ENCODE measurements at places on chromosomes 1 and 21.

DNA sequence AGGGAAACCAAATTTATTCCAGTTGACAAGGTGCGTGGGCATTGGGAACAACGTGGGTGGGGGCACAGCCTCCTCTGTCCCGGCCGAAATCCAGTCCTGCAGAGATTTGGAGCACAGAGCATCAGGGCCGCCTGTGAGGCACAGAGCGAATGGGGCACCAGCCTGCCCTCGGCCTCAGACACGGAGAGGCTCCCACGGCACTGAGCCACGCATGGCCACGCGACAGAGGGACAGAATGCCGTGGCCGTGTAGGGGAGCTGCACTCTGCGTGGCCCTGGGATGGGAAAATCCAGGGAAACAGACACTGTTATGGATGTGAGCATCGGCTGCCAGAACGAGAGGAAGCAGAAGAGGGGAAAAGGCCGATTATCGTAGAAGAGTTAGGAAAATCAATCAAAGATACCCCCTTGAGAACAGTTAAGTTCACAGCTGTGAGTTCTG lies 13.5 kb upstream of the C1orf159 start:
- no peak for DNase-seq

- DNase-seq, result no peak
Observed at GRCh38 chr1:59397139-59397858, 100.4 kb downstream of the FGGY start.

- no peak for DNase-seq
Observed at GRCh38 chr1:155976913-155977689, 1.2 kb downstream of the ARHGEF2 start.

DNA sequence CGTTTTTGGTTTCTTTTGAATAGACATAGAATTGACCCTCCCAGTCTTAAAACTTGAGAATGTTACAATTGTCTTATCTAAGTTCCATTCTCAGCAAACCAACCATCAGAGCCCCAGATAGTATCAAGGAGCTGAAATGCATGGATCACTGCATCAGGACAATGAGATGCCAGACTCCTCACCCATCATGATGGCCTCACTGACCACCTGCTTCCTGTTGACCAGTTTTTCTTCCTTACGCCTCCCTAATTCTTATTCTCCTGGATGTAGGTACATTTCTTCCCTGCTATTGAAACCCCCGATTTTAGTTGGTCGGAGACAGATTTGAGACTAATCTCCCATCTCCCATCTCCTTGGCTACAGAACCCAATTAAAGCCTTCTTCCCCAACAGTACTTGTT lies 17.7 kb downstream of the MATN1 start:
- DNase-seq, result no peak

DNA sequence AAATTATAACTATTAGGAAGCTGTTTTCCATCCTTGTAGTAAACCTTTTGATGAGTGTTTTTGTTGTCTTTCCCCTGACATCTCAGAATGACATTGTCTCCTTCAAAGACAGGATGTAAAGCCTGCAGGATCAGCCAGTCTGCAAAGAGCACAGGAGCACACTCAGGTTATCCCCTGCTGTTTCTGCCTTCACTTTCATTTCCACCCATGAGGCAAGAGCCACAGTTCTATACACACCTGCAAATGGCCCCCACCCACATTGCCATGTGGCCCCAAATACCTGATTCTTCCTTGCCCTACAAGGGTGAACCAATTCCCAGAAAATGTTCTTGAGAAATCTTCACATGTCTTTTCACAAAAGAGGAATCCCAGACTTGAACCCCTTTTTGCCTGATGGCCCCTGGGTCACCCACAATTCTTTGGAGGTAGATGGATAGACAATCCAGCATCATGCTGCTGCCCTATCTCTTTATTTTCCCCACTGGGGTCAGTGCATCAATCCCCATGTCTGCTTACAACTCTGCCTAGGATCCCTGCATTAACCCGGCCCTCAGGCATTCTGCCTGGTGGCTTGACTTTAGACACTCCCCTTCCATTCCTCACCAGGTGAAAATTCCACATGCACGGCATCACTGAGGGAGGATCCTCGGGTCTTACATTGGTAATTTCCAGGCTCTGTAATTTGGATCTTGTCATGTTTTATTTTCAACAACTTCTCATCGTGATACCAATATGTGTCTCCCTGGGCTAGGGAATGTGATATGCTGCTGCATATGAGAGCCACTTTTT lies 2.6 kb downstream of the FCRL3 start:
- no peak for DNase-seq

GRCh38 chr1:24905355-24905978 lies 24.6 kb downstream of the RUNX3 start:
- DNase-seq, result no peak

DNA sequence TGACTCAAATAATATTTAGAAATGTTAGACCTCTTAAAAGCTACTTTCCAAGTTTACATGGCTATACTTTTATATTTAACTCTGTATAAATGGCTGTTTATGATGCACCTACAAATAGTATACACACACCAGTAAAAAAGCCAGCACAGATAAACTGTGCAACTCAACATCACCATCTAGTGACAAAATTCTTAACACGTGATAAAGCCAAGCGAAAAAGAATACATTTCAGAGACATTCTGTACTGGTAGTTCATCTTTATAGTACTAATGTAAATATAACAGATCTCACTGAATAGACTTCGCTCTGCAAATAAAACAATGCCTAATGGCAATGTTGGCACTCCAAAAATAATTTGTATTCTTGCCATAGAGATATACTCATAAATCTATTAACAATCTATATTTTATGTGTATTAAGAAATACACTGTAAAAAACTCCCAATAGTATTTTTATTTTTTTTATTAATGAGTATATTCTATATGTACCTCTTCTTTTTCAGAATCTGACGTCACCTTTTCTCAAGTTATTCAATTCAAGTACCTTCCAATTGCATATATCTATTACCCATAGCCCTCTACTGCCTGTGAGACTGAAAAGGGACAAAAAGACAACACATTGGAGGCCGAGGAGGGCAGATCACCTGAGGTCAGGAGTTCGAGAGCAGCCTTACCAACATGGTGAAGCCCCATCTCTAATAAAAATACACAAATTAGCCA lies 100.2 kb downstream of the DPYD start:
- DNase-seq, result no peak

DNA sequence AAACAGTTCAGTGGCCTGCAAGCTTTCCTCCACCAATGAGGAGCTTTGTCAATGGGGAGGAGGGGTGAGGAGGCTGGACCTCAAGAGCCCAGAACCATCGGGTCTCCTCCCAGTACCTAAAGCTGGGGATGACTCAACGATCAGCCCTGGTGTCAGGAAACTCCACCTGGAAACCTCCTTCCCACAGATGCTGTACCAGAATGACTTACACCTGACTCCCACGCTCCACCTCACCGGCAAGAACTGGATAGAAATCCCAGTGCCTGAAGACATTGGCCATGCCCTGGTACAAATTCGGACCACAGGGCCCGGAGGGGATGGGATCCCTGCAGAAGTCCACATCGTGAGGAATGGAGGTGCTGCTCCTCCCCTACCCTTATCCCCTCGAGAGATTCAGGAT lies 11.4 kb downstream of the TMEM81 start:
- DNase-seq, result no peak

DNA sequence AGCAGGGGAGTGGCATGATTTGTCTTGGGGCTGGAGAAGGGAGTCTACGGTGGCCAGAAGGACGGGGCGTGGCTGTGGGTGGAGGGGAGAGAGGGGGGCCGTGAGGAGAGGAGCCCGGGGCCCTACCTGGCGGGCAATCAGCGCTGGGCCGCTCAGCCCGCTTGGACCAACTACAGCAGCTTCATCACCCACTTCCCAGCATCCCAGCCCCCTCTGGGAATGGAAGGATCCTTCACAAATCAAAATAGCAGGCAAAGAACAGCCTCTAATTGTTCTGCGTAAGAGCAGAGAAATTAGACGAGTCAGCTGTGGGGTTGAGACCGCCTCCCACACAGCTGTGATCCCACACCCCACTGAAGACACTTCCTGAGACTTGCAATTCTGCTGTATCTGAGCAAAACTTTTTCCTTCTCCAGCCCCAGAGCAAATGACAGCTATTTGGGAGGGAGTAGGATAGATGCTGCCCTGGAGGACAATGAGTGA lies 43.5 kb downstream of the OPRD1 start:
- DNase-seq, result no peak

GRCh38 chr1:3422638-3423037 lies 31.8 kb upstream of the ARHGEF16 start:
- no peak for DNase-seq

DNA sequence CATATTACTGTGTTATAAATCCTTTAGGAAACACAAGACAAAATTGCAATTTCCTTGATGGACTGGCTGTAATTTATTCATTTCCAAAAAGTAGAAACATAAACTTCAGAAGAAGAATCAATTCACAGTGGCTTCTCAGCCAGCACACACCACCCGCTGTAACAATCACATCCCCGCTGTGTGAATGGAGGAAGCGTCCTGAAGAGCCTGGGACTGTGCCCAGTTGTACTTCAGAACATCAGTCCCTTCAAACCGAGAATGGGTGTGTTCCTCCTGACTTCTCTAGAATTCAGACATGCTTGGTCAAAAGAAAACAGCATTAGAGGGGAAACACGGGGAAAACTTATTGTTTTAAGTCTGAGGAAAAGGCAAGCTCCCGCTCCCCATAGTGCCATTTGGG lies 28.8 kb upstream of the CD84 start:
- DNase-seq, result no peak

DNA sequence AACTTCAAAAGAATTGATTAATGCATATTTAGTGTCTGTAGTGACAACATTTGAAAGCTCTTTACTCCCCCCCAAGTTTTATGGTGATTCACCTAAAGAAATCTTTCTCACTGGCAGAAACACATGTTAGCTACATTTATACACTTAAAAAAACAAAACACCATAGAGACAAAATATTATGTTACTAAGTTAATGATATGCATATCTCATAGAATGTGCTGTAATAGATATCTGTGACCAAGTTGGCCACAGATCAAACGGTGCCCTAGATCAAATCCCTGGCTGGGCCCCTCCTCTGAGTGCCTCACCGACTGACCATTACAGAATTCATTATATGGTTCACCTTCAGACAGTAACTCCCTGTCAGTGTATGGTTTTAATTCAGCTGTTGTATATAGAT lies 322.1 kb upstream of the LYPLAL1 start:
- no peak for DNase-seq

DNA sequence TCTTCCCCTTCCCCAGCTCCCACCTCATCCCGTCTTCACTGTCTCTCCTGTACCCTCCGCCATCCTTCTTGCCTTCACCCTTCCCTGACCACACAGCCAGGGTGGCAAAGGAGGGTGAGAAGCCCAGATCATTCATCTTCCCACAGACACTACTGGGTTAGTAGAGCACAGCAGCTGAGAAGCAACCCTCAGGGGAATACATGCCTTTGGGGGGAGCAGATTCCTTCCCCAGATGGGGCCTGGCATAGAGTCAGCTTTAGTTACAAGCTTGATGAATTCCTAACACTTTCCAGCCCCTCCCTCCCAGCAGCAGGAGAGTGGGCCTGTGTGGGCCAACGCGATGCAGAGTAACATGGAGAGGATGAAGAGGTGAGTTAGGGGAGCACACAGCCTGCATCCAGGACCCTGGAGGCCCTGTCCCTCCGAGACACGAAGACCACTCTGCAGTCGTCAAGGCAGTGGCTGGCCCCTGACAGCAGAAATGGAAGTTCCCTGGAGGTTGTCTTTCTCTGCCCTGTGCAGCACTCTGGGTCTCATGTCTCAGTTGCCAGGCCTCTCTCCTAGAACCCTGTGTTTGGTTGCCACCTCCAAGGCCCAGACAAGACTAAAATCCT lies 8.8 kb upstream of the BTG2 start:
- DNase-seq, result no peak

DNA sequence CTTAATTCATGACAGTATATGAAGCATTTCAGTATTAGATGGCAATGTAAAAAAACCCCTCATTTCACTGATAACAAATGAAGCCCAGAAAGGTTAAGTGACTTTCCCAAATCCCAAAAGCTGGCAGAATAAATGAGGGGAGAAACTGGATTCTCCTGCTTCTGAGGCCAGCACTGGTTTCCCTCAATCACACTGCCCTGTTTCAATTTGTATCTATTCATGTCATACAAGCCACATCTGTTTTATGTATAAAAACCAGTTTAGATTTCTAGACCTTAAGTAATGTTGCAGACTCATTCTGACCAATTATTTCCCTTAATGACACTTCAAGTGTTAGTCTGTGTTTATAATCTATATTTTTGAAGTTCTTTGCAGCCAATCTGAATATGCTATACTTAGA lies 16.8 kb downstream of the PLPPR4 start:
- DNase-seq, result no peak

- no peak for DNase-seq
Observed at GRCh38 chr1:246533371-246533905, 26.4 kb upstream of the SMYD3 start.

DNA sequence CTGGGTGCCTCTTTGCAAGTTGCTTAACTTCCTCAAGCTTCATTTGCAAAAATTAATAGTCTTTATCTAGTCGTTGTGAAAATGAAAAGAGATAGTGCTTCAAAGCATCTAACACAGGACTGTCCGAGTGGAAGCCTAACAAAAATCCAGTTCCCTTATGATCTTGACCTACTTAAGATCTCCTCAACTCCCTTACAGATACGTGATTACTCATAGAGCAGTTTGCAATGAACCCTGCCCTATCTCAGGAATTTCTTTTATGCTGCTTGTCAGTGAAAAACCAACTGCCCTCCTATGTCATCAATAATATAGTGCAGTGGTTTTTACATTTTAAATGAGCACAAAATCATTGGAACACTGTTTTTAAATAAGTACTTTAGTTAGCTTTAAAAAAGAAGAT lies 314.3 kb downstream of the BACH1 start:
- no peak for DNase-seq

DNA sequence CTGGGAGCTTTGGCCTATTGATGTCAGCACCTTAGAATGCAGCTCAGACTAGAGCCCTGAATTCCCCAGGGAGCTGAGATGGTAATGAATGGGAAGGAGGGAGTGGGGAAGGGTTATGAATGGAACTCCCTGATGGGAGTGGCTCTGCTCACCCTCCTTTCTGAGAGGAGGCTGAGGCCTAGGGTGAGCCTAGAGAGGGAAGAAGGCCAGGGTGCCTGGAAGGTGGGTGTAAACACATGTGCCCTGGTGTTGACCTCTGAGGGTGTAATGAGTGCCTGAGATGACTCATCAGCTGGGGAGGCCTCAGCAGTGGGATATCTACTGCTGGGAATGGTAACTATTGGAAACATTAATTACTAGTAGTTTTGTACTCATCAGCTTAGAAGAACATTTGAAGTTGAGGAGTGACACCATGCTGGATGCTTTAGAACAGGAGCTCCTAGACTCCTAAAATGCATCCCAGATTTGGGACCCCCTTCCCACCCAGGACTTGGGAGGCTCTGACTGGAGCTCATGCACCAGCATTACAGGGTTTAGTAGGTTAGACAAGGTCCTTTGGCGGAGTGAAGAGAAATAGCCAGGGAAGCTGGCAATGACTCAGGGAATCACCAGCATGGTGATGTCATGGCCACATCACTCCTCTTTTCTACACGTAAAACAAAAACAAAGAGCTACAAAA lies 16.0 kb upstream of the PIGV start:
- no peak for DNase-seq

GRCh38 chr1:14255233-14255632 lies 343.3 kb upstream of the KAZN start:
- DNase-seq, result no peak

- DNase-seq, result no peak
Observed at GRCh38 chr1:156711011-156711817, 5.8 kb upstream of the CRABP2 start.

Measured in stimulated activated CD4-positive, alpha-beta T cell treated with anti-CD3 and anti-CD28 coated beads, Interleukin-15, amount 100 ng/mL, for 48 hours (primary cell).